ENCODE measurements at places on chromosomes 6 and 20. TPM values are rescaled to one million over a fixed set of nuclear protein-coding genes. Genes with fewer than 3 reads are reported as not detected.

The VPS16 gene
- 27.7 TPM for polyA plus RNA-seq

The ETV7 gene
- not detected for polyA plus RNA-seq

The SSTR4 gene
- polyA plus RNA-seq: not detected

The L3MBTL3 gene
- polyA plus RNA-seq: 1.2 TPM

The BPI gene
- polyA plus RNA-seq: not detected

The SAMD5 gene
- polyA plus RNA-seq: 0.62 TPM

The HRH3 gene
- not detected for polyA plus RNA-seq

The NFKBIL1 gene
- polyA plus RNA-seq: 0.75 TPM

The MAP7 gene
- polyA plus RNA-seq: 5.3 TPM

The ZNF831 gene
- polyA plus RNA-seq: 0.67 TPM

The MDFI gene
- not detected for polyA plus RNA-seq

The NR2E1 gene
- not detected for polyA plus RNA-seq

The EPB41L1 gene
- polyA plus RNA-seq: 10.3 TPM

The HLA-DQA2 gene
- not detected for polyA plus RNA-seq

The TOX2 gene
- not detected for polyA plus RNA-seq

The BPIFB4 gene
- polyA plus RNA-seq: not detected

The ZGPAT gene
- 0.73 TPM for polyA plus RNA-seq

Data from Purkinje cell (primary cell).